ENCODE measurements at places on chromosomes 5 and 9.

GRCh38 chr9:89022902-89023301 lies 31.6 kb downstream of the S1PR3 start:
- no peak for DNase-seq

DNA sequence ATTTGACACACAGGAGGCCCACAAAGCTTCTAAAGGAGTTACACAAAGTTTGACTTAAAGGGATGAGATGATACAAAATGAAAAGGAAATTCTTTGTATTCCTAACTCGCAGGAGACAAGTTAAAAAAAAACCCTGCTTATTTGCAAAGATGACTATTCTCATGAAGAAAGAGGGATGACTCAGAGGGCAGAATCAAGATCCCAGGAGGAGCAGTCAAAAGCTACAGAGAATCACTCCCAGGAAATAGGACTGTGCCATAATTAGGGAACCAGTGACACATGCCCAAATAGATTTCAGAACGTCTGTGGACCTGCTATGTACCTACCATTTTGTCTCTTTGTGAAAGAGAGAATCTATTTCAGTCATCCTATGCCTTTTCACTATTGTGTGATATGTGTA lies 103.5 kb upstream of the ARRDC3 start:
- DNase-seq: no peak

- DNase-seq: no peak
These were observed 55.8 kb upstream of the RANBP3L start for GRCh38 chr5:36357391-36357975.

- no peak for DNase-seq
These were observed 139.2 kb upstream of the TBCA start for GRCh38 chr5:77915346-77915745.

GRCh38 chr5:172832383-172833315 lies 1.4 kb upstream of the ERGIC1 start:
- no peak for DNase-seq

DNA sequence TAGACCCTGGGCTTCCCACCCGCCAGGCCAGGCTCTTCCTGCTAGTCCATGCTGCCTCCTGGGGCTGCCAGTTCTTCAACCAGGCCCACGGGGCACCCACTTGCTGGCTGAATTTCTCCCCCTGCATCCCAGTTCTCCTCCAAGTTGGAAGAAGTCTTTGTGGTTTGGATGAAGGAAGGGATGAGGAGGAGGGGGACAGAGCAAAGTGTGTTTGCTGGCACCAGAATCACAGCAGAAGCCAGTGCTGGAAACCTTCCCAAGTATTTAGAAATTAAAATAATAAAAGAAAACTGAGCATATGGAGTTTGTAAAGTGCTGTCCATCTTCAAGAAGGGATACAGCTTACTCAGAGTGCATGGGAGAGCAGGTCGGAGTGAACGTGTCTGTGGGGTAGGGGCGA lies 19.4 kb upstream of the UNC5A start:
- no peak for DNase-seq

- DNase-seq: no peak
These were observed 91.3 kb upstream of the RASEF start for GRCh38 chr9:83154087-83154736.

- no peak for DNase-seq
These were observed at the start of gene IL4 for GRCh38 chr5:132673939-132674630. IL4 (plus strand) TSS chr5:132673989; CDS start chr5:132674051, 62 bp downstream.

DNA sequence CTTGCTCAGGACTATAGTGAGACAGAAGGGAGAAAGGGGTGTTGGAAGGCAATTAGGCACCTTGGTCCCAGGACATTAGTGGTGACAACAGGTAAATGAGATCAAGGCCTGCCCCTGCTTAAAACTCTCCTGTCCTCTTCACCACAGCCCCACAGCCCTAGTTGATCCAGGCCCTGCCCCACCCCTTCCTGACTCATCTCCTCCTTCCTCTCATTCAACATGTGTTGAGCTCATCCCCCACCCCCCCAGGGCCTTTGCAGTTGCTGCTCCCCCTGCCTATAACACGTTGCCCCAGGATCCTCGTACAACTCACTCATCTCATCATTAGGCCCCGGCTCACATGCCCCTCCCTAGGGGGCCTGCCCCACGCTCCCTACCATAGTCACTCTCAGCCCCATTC lies 66.8 kb downstream of the TSPAN17 start:
- no peak for DNase-seq

DNA sequence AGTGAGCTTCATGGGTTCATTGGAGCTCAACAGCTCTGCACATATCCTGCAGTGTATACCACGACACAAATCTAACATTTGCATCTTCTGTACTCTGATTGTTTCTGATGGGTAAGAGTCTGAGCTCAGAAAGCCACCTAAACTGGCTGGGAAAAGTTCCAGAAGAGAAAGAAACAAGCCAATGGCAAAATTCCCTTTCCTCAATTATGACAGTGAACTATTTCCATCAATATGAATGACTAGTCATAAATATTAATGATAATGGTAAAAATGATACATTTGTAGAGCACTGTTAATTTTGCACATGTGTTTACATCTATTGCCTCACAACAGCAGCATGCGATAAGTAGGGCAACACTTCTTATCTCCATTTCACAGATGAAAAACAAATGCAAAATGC lies 1101.6 kb upstream of the DMAC1 start:
- no peak for DNase-seq

DNA sequence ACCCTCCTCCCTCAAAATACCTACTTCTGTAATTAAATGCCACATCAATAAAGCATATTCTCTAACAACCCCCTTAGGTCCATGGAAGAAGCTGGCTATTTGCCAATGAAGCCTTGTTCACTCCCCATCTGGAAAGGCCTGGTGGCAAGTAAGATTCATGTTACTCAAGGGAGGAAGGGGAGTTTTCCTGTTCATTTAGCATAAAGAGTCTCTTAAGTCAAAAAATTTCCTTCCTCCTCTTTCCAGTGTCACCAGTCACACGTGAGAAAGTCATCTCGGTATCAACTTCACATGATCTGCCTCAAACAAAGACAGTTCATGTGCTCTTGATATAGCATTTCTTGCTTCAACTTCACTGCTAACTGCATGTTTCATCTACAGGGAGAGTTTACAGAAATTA lies 32.7 kb upstream of the RIC1 start:
- DNase-seq: no peak

GRCh38 chr9:105048331-105048730 lies 120.4 kb upstream of the ABCA1 start:
- no peak for DNase-seq

- DNase-seq: no peak
These were observed 45.9 kb upstream of the HMCN2 start for GRCh38 chr9:130219661-130220096.

GRCh38 chr5:140076142-140076541 lies 33.0 kb upstream of the NRG2 start:
- no peak for DNase-seq

- DNase-seq: no peak
These were observed 32.7 kb upstream of the KCNMB1 start for GRCh38 chr5:170421826-170422225.

DNA sequence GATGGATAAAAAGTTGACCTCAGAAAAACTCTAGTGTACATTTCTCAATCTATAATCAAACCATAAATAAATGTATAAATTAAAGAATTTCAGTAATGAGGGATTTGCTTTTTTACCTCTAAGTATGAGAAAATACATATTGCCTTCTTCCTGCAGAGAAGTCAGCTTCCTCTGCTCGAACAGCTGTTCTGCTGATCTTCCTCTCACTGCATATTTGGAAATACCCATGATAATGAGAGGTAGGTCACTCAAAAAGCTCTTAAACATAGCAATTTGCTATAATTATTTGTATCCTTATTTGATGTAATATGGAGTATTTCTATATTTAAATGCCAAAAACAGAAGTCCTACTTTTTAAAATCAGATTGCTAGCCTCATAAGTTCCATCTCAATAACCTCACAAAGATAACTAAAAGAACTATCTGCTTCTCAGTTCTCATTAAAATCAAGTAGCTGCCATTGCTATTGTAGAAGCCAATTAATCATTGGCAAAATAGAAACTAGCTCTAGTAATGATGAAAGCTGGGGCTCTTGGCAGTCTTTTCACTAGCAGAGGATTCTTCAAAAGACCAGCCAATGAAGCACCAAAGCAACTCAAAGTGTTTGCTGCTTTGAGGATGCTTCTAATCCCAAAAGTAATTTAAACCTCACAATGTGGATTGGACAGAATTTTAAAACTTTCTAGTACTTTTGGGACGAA lies 35.7 kb upstream of the OR13D1 start:
- DNase-seq: no peak

GRCh38 chr5:169474226-169474625 lies 109.3 kb upstream of the SPDL1 start:
- DNase-seq: no peak

GRCh38 chr5:132353486-132353995 lies 16.0 kb upstream of the SLC22A5 start:
- no peak for DNase-seq
